ENCODE measurements at places on chromosomes 4 and X.

- DNase-seq = no peak
Observed at GRCh38 chr4:88999392-88999930, 57.5 kb downstream of the FAM13A start.

GRCh38 chr4:104811727-104812126 lies 317.0 kb upstream of the CXXC4 start:
- DNase-seq = no peak

DNA sequence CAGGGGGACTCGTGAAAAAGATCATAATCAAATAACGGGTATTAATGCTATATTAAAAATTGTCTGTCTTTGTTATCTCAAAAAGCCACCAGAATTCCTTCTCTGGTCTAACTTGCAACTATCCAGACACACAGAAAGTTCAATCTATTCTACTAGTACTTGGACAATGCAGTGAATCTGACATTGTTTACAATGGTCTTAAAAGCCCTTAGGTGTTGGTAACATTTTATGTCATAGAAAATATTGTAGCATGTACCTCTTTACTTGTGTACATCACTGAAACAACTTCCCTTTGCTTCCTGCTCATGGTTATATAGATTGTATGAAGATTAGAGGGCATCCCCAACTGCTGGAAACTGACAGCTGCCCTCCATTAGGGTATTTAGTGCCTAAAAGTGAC lies 71.1 kb upstream of the PPP3CA start:
- DNase-seq = no peak

GRCh38 chr4:114043116-114043515 lies 63.7 kb upstream of the ARSJ start:
- no peak for DNase-seq

DNA sequence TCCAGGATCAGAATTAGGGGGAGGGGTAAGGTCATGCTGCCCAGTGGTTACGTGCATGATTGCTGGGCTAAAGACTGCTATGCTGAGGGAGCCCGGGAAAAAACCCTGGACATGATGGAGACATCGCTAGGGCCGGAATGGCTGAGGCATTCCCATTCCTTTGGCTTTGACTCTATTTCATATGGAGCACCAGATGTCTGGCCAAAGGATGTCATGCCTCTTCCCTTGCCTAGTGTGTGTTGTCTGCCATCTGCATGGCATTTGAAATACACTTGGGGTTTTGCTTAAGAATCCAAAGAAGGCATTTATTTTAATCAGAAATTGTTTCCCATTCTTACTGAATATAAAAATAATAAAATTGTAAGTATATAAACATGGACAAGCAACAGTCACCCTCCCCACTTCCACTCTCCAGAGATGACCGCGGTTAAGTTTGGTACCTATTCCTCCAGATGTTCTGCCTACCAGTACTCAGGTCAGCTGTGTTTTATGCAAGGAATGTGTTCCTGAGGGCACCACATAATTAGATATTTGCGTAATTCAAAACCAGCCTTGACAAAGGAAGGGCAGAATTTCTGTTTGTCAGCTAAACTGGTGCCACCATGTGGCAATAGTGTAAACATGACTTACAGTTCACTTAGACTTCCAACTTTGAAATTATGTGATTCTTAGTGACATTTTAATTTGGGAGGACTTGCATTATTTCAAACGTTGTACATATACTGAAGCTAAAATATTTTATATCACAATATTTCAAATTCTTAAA lies 105.9 kb downstream of the CT47B1 start:
- DNase-seq = no peak

DNA sequence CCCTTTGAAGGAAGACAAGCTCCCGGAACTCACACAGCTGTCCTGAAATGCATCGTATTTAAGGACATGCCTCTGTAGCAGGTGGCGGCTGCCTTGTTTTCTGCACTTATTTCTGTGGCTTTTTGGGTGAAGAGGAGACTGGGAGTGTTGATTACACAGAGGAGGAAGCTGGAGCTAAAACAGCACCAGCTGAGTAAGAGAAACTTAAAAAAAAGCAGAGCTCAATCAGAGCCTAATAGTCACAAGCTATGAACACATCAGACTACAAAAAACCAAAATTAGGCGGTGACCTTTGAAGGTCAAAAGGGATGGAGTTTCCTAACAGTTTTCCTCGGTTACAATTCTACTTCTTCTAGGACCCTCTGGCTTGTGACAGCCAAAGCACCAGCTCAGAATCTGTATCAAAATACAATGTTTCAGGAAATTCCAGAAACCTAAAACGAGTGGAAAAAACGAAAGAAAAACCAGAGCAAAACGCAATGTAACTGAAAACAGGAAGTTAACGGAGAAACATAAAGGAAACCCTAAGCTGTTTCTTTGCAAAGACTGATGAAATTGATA lies 13.5 kb downstream of the PRKX start:
- no peak for DNase-seq

DNA sequence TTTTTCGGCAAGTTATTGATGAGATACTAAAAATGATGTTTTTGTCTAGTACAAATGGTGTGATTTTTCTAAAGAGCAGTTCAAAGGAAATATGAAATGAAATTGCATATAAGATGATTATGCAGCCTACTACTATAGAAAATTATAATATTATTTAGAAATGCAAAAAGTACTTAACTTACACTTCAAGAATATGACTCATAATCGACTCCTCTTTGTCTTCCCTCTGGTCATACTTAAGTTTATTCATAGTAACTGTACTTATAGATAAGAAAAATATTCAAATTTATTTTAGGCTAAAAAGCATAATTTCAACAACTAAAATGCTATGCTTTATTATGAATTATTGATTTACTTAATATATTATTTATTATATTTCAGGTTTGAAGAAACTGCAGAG lies 33.2 kb downstream of the CEP44 start:
- no peak for DNase-seq

- no peak for DNase-seq
Observed at GRCh38 chr4:22842360-22843018, 149.8 kb downstream of the GBA3 start.

Measured in stimulated activated CD8-positive, alpha-beta memory T cell treated with anti-CD3 and anti-CD28 coated beads, Interleukin-15, amount 100 ng/mL, for 24 hours (primary cell).